ENCODE measurements at places on chromosomes 1 and 21.

DNA sequence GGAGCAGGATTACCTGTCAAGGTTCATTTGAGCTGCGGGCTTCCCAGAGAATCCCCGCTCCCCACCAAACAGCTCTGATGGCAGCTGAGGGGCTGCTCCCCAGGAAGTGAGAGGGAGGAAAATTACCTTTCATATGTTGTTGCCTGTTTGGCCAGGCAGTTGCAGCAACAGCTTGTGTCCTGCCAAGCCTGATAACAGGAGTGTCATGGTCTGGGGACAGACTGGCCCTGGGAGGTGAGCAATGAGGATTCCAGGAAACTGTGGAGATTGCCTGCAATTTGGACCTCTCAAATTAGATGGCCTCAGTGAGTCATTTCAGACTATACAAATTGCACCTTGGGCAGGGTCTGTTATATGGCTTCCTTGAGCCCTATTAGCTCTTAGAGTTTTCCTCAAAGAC lies 189.3 kb downstream of the PTPRU start:
- no peak for DNase-seq

- peak; percentile 56 for DNase-seq
These were observed 305.4 kb upstream of the PTBP2 start for GRCh38 chr1:96416111-96416595.

- DNase-seq = no peak
These were observed 71.2 kb downstream of the ARHGEF10L start for GRCh38 chr1:17610713-17611112.

DNA sequence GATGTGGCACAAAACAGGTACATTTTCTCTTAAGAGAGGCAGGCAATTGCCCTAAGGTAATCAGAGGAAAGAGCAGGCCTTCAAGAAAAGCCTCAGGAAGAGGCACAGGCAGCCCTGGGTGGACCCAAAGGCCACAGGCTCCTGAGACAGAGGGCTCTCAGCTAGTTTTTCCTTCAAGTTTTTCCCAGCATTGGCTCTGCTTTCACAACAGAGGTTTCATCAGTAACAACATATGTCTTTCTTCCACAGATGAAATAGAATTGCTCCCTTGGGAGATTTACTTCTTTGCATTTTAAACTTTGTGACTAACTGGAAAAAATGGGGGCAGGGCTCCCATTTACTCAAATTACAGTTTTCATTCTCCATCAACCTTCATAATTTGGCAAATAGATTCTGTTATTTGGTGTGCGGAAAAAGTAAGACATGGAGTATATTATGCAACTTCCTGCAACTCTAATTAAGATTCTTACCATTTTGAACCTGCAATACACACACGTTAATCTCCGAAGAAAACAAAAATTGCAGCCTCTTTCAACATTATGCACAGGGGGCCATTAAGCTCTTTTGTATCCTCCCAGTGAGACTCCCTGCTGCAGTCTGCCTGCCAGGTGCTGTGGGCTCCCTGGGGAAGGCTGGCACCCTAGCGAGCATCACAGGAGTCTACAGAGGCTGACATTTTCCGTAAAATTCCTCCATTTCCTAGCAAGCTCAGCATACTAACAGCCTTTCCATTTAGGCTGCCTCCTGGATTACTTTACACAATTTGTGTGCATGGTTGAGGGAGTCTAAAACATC lies 282.3 kb downstream of the USH2A start:
- no peak for DNase-seq

GRCh38 chr1:75587692-75588091 lies 23.2 kb downstream of the SLC44A5 start:
- DNase-seq = no peak
